ENCODE measurements at places on chromosomes 1 and 21.

DNA sequence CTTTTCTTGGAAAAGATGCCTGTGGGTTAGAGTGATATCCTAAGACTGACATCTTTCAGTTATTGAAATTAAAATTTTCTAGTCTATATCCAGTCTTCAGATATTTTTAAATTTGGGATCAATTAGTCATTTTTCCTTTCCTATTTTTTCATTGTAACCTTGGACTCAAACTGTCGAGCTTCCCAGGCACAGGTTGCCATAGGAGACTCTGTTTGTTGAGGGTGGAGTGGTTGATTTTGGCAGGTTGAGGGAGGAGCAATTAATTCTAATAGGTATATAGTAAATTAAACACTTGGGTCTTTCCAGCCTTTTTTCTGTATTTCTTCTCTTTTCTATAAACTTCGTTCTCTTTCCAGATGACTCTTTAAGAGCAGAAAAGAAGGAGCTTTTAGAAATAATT is 326.8 kb downstream of the ASTN1 start:
- DNase-seq, result no peak

- no peak for DNase-seq
Observed at GRCh38 chr1:201217851-201218250, 27.2 kb downstream of the IGFN1 start.

- DNase-seq, result no peak
Observed at GRCh38 chr21:45318556-45319404, 31.1 kb upstream of the POFUT2 start.

DNA sequence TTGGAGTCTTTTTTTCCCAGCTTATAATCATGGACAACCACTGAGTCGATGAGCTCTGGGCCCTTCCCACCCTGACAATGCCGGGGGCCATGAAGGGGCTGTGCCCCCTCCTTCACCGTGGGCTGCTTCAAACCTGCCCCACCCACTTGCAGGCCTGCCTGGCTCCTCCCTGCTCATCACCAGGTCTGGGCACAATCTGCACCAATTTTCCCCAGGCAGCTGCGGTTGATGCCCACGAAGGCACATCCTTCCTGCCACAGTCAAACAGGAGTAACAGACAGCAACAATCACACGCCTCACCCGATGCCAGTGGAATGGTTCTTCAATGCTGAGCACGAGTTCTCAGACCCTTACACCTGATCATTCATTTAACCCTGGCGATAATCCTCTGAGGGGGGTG is 18.9 kb downstream of the PGLYRP3 start:
- peak; percentile 57 for DNase-seq

- peak; percentile 78 for DNase-seq
Observed at GRCh38 chr1:210584439-210585113, 255.9 kb downstream of the HHAT start.

All from activated CD4-positive, alpha-beta T cell treated with anti-CD3 and anti-CD28 coated beads, Interleukin-10, Interleukin-2, amounts not matched to agents 100 ng/mL and 50 ng/mL, durations not matched to agents 16 hours and 8 hours (primary cell).